ENCODE measurements at places on chromosomes 7 and 10.

DNA sequence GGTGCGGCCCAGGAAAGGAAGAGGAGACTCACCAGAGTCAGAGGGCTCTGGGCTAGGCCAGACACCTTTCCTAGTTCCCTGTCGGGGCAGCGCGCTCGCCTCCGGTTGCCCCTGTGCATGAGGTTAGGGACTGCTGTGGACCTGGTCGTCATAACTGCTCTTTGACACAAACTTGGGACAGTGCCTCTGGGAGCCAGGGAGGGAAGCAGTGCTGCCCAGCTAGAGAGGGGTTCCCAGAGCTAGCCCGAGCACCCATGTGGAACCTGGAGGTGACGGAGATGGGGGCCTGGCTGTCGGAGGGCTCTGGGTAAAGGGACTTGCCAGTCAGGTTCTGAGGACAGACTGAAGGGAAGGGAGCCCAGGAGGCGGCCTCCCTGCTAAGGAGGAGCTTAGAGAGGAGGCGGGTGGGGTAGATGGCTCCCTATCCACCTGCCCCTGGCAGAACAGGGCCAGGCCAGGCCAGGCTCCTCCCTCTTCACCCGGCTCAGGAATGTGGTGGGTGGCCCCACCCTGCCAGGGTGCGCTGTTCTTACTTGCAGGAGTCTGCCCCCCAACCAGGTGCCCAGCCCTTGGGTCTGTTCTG is 29.7 kb downstream of the AGAP3 start:
- DNase-seq = no peak

- DNase-seq = no peak
These were observed 565.8 kb downstream of the PTPRN2 start for GRCh38 chr7:158021836-158022235.

- DNase-seq = no peak
These were observed 174.5 kb upstream of the ZMIZ1 start for GRCh38 chr10:78894089-78894840.

GRCh38 chr10:96516337-96516736 is 2.6 kb upstream of the TLL2 start:
- DNase-seq = no peak

GRCh38 chr10:17075533-17076359 is 53.9 kb downstream of the CUBN start:
- no peak for DNase-seq

DNA sequence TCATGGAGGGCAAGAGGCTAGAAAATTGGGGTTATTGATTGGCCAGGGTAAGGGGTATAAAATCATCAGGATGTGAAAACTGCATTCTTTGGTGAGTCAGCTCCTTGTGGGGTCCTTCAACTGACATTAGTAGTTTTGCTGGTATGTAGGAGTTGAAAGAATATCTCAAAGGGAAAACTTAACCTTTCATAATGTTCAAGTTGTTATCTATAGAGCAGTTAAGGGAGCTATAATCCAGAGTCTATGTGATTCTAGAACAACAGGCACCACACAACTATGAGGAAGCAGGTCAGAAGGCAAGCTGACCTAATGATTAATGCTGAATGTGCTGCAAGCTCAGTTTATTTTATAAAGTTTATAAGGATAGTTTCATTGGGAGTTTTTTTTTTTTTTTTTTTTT is 13.7 kb downstream of the PRPS1L1 start:
- no peak for DNase-seq

DNA sequence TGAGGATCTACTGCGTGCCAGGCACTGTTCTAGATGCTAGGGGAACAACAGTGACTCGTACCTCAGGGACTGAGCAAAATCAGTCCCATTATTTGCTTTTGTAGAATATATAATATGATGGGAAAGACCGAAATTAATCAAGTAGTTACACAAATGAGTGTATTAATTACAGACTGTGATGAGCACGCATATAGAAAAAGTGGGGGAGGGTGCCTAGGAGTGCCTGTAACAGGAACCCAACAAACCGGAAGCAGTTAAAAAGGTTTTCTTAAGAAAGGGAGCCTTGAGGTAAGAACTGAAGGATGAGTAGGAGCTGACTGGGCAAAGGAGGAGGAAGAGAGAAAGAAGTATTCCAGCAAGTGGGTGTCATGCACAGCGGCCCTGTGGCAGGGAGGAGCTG is 28.2 kb upstream of the IL6 start:
- no peak for DNase-seq

- DNase-seq = no peak
These were observed 211.8 kb downstream of the SKIDA1 start for GRCh38 chr10:21313691-21314090.

DNA sequence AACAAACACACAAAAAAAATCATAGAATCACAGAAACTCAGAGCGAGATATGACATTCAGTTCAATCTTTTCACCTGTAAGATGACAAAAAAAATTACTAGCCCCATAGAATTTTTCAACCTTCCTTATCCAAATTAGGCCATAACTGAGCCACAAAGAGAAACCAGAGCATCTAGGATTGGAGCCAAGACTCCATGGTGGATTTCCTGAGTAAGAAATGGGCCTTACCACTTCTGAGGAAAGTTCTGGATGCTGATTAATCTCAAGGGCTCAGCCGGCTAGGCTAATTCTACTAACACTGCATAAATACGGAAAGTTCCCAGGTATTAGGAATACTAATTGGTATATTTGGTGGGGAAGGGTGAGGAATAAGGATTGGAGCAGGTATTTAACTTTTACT is 16.8 kb downstream of the LIPM start:
- no peak for DNase-seq

DNA sequence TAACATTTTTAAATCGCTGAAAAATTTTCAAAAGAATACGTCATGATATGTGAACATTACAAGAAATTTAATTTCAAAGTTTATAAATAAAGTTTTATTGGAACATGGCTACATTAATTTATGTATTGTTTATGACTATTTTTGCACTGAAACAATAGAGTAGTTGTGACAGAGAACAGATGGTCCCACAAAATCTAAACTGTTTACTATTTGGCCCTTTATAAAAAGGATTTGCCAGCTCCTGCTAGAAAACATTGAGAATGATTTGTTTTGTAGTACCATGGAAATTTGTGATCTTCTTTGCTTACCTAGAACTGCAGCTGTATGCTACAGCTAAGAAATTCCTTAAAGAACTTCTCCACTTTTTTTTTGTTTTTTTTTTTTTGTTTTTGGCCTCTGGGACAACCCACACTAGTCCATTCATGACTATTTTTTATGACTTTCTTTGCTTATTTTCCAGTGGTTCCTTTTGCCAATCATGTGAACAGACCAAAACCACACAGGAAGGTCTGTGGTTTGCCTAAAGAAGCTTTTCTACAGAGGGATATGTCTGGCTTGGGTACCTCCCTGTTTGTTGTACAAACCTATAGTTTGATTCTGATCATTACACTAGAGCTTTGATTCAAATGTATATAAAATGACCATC is 55.7 kb downstream of the ST7 start:
- peak; percentile 39 for DNase-seq

DNA sequence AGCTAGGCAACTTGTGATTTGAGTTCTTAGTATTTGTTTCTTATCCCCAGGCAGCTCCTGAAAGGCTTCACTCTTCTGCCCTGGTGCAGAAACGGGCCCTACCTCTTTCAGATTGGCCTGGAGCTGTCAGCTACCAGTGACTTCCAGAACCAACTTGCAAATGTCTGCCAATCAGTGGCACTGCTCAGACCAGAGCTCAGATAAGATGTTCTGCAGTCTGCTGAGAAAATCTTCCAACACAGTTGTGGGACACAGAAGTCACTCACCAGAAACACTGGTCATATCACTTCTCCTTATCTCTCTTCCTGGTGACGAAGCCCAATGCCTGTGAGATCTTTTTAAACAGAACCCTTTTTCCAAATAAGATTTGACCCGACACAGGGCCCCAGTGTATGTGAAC is 81.9 kb upstream of the DUSP5 start:
- DNase-seq = no peak

DNA sequence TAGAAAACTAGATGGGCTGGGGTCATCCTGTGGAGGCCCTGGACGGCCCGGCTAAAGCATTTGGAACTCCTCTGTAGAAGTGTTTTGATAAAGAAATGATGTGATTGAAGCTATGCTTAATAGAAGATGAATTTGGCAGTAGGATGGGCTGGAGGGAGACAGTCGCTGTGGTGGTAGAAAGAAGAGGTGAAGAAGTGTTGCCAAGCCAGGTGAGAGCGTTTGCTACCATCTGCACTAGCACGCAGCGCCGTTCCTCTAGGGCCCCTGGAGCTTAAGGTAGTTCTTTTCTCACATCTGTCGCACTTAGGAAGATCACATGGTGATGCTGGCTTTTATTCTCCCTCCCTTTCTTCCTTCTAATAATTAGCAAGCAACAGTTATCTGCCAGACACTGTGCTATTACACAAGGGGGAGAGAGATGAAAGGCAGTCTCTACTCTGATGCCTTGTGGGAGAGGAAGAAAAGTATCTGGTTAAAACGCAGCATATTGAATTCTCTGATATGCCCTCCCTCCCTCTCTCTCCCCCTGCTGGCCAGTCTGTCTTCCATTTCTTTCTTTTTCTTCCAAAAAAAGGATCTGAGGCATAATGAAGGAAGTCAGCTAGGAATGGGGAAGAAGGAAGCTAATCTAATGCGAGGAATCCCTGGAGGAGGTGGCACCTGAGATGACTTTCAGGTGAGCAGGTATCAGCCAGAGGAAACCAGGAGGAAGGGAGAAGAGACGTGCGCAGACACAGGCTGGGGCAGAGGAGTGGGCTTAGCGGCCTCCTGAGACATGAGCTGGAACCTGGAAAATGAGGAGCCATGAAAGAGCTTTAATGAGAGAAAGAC is 162.3 kb upstream of the KLF14 start:
- no peak for DNase-seq

DNA sequence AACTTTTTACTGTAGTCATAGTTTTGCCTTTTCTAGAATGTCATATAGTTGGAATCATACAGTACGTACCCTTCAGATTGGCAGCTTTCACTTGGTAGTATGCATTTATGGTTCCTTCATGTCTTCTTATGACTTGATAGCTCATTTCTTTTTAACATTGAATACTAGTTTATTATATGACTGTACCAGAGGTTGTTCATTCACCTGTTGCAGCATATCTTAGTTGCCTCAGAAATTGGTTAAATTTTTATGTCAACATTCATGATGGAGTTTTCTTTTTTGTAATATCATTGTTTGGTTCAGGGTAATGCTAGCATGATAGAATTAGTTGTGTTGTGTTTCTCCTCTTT is 94.8 kb upstream of the CDK13 start:
- no peak for DNase-seq

GRCh38 chr7:103119791-103120291 is 29.1 kb downstream of the NAPEPLD start:
- no peak for DNase-seq

DNA sequence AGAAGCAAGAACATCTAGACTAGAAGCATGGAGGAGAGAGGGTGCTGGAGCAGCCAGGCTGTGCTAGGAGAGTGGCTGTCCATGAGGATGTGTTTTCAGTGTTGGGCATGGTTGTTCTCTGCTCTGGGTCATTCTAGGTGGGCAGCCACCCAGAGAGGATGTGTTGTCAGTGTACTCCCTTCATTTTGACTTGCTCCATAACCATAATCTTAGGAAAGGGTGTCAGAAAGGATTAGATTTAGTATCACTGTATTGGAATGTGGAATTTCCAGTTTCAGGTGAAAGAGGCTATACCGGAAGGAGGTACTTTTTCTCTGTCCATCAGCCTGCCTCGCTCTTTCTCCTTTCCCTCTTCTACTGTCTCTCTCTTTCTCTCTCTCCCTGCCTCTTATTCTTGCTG is 474.5 kb upstream of the PODXL start:
- no peak for DNase-seq

- DNase-seq = no peak
These were observed 18.5 kb upstream of the MRC1 start for GRCh38 chr10:17790651-17791050.

DNA sequence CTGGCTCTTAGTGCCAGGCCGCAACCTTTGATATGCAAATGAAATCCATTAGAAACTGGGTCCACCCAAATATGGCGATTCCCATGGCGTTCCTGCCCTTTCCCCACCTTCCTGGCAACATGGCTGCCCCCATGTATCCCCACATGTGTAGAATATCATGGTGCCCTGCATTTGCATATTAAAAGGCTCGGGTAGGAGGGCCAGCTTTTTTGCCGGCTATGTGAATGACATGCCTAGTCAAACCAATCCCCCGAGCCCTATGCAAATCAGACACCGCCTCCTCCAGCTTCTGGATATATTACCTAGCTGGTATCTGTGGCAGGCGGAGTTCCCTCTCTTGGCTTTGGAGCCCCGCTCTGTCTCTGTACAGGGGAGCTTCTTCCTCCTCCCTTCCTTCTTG is 18.3 kb downstream of the MMS19 start:
- DNase-seq = no peak

- DNase-seq = peak; percentile 11
These were observed 56.7 kb downstream of the SCD start for GRCh38 chr10:100403734-100404133.

GRCh38 chr10:79137300-79137756 is 68.6 kb downstream of the ZMIZ1 start:
- no peak for DNase-seq

Measured in cerebellar cortex (tissue), 1 donor.